ENCODE measurements at places on chromosomes 5 and 9.

DNA sequence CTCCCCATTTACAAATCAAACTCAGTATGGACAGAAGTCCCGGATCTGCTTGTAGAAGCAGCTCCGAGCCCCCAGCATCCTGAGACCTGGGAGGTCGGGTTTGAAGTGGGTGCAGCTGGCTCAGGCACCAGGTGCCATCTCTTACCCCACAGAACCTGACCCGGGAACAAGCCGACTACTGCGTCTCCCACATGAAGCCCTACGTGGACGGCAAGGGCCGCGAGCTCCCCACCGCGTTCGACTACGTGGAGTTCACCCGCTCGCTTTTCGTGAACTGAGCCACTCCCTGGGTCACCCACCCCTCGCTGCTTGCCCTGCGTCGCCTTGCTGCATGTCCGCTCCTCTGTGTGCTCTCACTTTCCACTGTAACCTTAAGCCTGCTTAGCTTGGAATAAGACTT is 23.6 kb downstream of the DYNC2I2 start:
- no peak for DNase-seq

DNA sequence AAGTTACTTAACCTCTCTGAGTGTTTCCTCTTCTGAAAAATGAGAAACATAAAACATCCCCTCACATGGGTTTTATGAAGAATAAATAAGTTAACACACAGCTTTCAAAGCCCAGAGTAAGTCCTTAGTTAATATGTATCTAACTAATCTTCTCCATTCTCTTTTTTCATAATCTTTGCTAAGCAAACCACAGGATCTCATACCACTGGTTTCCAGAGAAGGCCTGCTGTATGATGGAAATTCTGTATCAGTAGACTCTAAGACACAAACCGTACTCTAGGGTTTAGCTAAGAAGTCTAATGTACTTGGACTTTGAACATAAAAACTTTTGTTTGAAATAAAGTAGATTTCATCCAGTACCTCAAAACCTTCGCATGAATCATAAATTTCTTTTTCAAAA is 307.9 kb downstream of the SPOCK1 start:
- no peak for DNase-seq

DNA sequence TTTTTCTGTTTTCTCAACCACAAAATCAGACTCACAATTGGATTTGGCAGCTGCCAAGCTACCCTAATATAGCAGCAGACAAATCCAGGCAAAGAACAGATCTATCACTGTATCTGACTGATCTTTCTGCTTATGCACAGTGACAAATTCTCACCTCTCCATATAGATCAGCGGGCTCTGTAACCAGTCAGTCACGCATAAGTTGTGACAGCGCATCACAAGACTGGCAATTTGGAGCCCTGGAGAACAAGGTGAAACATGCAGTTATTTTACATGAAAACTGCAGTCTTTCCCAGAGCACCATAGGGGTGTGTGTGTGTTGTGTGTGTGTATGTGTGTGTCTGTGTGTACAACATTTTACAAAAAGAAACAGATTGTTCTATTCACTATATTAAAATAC is 37.7 kb downstream of the RORB start:
- DNase-seq: no peak

DNA sequence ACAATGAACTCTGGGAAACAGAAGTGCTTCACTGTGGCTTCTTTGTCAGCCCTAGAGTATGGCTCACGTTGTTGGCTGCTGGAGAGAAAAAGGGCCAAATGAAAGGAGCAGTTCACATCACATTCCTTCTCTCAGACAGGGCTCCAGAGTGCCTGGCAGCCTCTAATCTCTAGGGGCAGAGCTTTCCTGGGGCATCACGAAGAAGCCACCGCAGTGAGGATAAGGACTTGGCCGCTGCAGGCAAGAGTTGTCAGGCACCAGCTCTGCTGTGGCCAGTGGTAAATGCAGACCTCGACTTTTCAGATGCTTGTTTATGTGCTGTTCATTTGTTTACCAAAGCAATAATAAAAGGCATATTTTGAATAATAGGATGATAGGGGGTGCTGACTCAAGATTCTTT is 227.2 kb downstream of the ICE1 start:
- DNase-seq: no peak

- DNase-seq: no peak
Measured at GRCh38 chr9:108296056-108296455, 559.7 kb downstream of the ACTL7B start.

GRCh38 chr9:61667559-61668121 is 477.8 kb downstream of the SPATA31A7 start:
- no peak for DNase-seq

- no peak for DNase-seq
Measured at GRCh38 chr9:107228496-107229039, 54.5 kb upstream of the RAD23B start.

DNA sequence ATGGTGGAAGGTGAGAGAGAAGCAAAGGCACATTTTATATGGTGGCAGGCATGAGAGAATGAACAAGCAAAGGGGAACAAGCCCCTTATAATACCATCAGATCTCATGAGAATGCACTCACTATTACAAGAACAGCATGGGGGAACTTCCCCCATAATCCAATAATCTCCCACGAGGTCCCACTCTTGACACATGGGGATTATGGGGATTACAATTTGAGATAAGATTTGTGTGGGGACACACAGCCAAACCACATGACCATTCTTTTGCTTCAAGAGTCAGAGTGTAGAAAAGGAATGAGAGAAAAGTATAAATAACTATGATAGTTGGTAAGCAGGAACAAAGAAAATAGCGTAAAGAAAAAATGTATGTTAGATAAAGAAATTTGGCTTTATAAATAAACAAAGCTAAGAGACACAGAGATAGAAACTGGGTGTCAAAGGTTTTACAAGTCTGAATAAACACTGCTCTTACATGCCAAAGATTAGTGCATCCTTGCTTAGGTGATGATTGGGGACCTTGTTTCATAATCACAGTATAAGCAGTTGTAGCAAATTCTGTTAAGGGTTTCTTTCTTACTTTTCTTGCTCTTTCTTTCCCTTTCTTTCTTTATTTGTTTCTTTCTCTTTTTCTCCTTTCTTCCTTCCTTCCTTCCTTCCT is 91.9 kb upstream of the PAPPA start:
- DNase-seq: no peak

- DNase-seq: peak; percentile 51
Measured at GRCh38 chr5:62460578-62460983, 48.0 kb downstream of the IPO11 start.

- no peak for DNase-seq
Measured at GRCh38 chr5:163245584-163245983, 191.8 kb upstream of the CCNG1 start.

DNA sequence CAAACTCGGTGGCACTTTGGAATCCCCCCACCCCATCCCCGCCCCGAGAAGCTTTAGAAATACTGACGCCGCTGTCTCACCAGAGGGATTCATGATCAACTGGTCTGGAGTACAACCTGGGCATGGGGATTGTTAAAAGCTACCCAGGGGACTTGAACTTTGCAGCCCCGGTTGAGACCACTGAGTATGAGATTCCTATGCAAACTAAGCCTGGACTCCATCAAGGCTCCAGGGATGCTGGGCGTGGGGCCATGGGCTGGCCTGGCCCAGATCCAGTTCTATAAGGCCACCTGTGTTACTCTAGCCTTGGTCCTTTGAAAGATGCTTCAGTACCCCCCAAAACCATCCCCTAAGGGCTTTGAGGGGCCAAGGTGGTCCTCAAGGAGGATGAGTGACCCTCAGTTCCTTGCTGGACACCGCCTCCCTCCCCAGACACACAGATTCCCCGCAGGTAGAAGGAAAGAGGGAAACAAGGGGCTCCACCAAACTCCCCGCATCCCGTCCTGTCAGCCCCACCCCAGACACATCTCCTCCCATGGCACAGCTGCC is 68.5 kb downstream of the MRPL36 start:
- DNase-seq: no peak

DNA sequence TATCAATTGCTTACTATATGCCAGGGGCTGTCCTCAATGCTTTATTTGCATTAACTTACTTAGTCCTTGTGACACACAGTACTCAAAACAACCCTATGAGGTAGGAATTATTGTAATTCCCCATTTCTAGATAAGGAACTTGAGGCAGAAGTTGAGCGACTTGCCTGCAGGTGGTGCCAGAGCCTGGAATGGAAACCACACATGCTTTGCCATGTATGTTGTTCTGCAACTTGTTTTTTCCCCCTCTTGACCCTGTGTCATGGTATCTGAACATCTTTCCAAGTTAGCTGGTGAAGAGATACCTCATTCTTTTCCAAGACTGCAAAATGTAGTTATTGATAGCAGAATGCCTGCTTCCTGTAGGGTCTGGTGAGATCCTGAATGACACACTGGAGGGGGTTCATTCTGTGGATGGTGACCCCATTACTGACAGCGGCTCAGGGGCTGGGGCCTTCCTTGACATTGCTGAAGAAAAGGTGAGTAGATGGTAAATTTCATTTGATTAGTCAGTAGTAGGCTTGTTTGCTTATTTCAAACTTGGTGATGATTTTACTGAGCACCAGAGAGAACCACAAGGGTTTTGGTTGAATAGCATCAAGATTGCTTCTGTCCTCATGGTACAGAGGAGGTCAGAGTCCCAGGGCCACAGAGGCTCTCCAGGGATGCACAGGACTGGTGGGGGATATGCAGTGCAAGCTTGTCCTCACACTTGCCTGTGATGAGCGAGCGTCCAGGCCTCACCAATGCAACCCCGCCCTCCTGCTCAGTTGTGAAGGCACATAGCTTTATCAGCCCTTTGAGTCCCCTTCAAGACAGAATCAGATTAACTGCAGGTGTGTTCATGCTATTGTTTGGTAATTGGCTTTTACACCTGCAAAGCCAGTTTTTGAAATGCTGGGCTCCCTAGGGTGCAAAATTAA is 57.0 kb downstream of the COL15A1 start:
- peak; percentile 74 for DNase-seq

DNA sequence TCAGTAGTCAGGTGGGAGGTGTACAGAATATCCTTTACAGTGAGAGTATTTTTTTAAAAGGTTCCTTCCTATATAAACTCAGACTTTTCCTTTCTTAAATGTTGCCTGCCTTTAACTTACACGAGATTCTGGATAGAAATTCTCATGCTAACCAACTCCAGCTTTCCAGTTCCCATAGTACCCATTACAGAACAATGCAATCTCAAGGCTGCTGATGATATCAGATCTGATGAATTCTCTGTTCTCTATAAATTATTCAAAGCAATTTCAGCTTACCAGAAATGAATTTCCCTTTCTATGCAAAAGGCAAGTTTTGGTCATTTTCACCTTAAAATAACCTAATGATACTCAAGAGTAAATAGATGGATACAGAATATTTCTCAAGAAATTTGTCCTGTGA is 90.3 kb downstream of the NUDT12 start:
- no peak for DNase-seq

- DNase-seq: no peak
Measured at GRCh38 chr5:142736247-142736632, 33.9 kb upstream of the ARHGAP26 start.

- no peak for DNase-seq
Measured at GRCh38 chr5:1931604-1932231, 49.0 kb upstream of the IRX4 start.

GRCh38 chr9:95044731-95045508 is 272.6 kb downstream of the FANCC start:
- DNase-seq: no peak

GRCh38 chr9:128361296-128361985 is 9.7 kb upstream of the URM1 start:
- no peak for DNase-seq

DNA sequence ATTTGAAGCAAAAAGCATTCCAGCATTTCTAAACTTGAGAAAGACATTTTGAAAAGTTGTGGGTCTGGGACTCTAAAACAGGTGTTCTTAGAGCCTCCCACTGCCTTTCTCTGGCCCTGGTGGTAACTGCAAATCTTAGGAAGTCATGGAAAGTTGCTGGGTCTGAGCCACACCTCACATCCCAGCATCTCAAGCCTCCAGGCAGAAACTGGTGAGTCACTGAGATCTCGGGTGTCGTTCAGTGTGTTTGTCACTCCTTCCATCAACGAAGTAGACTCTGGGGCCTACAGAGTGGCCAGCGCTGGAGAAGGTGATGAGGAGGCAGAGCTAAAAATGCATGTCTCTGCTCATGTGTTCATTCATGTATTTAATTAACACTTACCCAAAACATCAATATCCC is 59.6 kb upstream of the C5orf58 start:
- DNase-seq: no peak

DNA sequence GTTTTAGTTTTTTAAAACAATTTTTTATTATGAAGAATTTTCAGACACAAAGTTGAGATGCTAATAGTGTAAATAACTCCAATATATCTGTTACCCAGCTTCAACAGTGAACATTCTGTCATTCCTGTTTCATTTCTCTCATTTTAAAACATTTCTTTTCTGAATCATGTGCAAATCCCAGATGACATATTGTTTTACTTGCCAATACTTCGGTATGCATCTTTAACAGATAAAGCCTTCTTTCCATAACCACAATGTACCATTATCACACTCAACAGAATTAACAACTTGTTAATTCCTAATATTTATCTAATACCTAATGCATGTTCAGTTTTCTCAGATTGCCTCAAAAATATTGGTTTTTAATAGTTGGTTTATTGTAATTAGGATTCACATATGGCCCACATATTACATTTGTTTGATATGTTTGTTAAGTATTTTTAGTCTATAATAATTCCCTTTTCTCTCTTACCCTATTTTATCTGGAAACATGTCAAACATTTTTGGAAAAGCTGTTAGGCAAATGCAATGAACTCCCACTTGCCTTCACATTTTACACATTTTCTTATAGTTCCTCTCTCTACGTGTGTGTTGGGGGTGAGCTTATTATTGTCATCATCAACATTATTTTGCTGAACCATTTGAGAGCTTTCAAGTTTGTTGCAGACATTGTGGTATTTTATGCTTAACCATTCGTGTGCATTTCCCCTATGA is 58.7 kb upstream of the ANKRD55 start:
- no peak for DNase-seq

DNA sequence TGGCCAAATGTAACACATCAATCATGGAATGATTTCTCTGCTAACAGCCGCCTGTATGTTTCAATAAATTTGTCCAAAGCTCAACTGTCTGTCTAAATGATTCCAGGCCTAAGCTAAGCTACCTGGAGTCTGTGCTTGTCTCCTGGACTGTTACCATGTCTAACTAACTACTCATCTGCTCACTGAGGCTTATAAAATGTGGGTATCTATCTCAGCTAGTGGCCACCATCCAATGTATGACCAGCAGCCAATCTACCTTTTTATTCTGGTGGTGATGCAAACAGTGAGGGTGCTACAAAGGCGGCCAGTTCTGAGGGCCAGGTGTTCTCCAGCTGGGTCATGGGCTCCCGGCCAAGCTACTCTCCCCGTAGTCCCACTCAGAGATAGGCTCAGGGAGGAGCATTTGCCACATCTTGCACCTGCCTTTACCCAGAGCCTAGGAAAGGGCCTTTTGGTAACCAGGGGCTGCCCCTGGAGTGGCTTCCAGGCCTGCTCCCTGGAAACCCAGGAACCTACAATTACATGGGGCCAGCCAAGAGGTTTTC is 59.1 kb downstream of the PFDN1 start:
- no peak for DNase-seq

- no peak for DNase-seq
Measured at GRCh38 chr5:23996525-23996924, 489.1 kb downstream of the PRDM9 start.

DNA sequence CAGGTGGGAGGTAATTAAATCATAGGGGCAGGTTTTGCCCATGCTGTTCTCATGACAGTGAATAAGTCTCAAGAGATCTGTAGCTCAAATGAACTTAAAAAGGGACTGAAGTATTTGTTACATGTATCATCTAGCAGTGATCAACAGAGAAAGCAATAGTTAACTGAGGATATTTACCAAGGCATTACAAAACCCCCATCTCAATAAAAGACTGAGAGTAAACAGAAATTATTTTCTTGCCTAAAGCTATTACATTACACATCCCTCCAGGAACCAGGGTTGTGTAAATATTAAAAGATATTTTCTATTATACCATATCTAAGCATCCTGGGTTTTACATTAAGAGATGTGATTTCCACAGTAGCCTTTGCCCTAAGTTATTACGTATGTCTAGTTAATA is 169.9 kb downstream of the CTNND2 start:
- no peak for DNase-seq
